ENCODE measurements at places on chromosomes 6 and 20. TPM values are rescaled to one million over a fixed set of nuclear protein-coding genes. Genes with fewer than 3 reads are reported as not detected.

Gene TCP11
- total RNA-seq: 0.25 TPM

Gene FAM209A
- total RNA-seq: not detected

Gene WFDC2
- total RNA-seq: 2.7 TPM

Gene TAF8
- total RNA-seq: 43.8 TPM

Gene CLPSL2
- total RNA-seq: not detected

Gene LBP
- not detected for total RNA-seq
